ENCODE measurements at places on chromosomes 16 and 17.

DNA sequence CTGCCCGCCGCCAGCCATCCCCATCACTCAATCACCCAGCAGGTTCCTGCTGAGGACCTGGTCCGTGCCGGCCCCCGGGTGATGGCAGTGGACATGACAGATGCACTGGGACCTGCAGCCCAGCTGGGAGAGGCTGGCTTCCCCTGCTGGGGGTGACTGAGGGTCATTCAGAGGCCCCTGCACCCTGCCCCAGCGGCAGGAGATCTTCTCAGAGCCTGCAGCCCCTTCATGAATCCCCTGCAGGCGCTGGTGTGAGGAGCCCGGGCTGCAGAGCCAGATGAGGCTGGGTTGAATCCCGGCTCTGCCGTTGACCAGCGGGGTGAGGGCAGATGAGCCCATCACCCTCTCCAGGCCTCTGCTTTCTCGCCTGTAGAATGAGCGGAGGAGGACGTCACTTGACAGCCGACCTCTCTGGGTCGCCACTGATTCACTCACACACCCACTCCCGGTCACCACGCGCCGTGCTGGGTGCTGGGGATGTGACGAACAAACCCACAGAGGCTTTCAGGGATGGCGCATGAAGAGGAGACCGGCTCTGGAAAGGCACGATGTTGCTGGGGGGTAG is 95.2 kb upstream of the CIBAR2 start:
- no peak for DNase-seq

DNA sequence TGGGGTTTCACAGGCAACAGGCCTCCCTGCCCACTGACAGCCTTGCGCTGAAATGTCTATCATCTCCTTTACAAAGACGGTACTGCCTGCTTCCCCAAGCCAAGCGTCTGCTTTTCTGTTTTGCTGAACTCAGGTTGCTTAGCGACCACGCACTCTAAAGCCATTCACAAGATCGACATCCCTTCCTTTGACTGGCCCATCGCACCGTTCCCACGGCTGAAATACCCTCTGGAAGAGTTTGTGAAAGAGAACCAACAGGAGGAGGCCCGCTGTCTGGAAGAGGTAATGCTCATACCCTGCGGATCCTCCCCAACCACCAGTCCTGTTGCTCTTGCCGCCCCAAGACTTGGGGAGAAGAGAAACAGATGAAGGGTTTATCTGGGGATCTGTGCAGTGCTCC is 28.7 kb downstream of the TMEM186 start:
- no peak for DNase-seq

DNA sequence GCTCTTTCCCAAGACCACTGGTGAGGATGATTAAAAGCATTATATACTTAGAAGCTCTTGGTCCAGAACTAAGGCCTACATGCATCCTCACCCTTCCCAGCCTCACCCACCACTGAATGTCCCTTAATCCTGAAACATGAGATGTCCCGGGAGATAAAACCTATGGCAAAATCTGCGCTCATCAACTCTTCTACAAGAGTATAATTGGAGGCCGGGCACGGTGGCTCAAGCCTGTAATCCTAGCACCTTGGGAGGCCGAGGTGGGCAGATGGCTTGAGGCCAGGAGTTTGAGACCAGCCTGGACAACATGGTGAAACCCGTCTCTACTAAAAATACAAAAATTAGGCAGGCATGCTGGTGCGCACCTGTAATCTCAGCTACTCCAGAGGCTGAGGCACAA is 13.3 kb downstream of the ACACA start:
- no peak for DNase-seq

GRCh38 chr16:28304214-28304613 is 11.9 kb downstream of the SBK1 start:
- DNase-seq = no peak

DNA sequence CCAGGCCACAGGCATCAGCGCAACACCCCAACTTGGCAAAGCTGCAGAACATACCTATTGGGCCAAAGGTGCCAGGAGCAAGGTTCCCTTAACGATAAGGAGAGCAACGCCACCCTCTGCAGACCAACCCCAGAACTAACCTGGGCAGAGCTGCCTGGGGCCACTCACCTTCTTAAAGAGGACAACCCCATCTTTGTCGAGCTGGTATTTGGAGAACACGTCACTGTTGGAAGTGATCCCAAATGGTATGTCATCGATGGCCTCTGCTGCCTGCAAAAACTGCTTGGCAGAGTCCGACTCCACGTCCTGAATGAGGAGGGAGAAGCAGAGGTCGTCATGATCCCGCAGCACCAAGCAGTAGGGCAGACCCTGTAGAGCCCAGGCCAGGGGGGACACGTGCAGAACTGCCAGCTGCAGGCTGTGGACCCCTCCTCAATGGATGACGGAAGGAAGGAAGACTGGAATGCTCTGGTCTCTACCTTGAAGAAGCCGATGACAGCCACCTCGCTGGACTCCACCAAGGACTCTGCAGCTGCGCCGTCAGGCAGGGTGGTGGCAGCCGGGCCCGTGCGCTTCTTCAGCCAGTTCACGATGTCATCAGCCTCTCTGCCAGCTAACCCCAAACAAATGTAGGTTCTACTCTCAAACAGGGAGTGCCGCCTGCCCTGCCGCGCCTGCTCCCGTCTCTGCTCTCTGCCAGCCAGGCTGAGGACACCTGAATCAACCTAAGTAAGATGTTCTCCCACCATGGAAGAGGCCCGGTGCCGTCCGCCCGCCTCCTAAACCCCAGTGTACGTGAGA is 5.2 kb downstream of the P4HB start:
- no peak for DNase-seq

- peak; percentile 91 for DNase-seq
Observed at GRCh38 chr17:75182569-75183436, at the start of gene SUMO2. TSS of gene SUMO2 (minus strand) at chr17:75182959. CDS start at chr17:75182834, 125 bp downstream.

GRCh38 chr16:31094088-31094423 is 541 bp downstream of the VKORC1 start:
- no peak for DNase-seq

DNA sequence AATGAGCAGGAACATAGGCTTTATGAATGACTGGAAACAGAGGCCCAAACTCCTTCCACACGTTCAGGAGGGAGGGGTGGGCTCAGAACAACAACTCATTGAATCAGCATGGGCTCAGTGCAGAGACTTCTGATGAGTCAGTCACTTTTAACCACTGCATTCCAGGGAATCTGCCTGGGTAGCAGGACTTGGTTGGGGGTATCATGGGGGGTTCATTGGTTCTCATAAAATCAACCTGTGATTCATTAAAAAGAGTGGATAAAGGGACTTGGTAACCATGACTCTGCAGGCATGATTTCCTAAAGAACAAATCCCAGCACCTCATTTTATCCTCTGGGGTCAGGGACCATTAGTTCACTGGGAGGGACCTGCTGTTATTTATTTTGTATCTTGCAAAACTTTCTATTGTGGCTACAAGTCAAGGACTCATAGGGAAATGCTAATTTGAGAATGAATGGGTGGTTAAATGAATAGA is 13.8 kb downstream of the ITGB3 start:
- DNase-seq = no peak

Measured in stimulated activated CD4-positive, alpha-beta T cell treated with anti-CD3 and anti-CD28 coated beads, Interleukin-1b, Interleukin-23, amount 100 ng/mL, for 1 hour (primary cell).